ENCODE measurements at places on chromosomes 12 and 14.
A peak's percentile ranks its signal among the peaks of the same experiment; 100 is the strongest.

- no peak for DNase-seq
Measured at GRCh38 chr12:2016862-2017545, 12.7 kb upstream of the DCP1B start.

- DNase-seq = no peak
Measured at GRCh38 chr12:89901319-89901718, 192.7 kb upstream of the ATP2B1 start.

GRCh38 chr14:72401632-72402376, 469.6 kb downstream of the RGS6 start:
- DNase-seq = no peak

DNA sequence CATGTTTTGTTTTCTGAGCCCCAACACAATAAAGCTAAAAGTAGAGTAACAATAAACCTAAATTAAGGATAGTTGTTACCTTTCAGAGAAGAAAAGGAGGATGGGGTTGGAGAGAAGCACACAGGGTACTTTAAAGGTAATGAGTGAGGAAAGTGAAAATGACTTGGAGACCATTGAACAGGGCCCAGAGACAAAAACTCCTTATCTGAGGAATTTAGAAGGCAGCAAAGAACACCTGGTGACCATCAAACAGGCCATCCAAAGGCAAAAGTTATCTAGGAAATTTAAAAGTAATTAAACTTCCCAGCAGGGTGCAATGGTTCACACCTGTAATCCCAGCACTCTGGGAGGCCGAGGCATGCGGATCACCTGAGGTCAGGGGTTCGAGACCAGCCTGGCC, 39.0 kb upstream of the CEP83 start:
- DNase-seq = no peak

GRCh38 chr12:79085106-79085682, 220.6 kb downstream of the SYT1 start:
- DNase-seq = no peak

DNA sequence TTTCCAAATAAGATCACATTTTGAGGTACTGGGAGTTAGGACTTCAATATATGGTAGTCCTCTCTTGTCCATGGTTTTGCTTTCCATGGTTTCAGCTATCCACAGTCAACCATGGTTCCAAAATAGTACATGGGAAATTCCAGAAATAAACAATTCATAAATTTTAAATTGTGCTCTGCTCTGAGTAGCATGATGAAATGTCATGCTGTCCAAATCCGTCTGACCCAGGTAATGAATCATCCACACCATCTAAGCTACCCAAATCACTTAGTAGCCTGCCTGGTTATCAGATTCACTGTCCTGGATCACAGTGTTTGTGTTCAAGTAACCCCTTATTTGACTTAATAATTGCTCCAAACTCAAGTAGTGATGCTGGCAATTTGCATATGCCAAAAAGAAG, 197.9 kb downstream of the TMTC3 start:
- DNase-seq = no peak

DNA sequence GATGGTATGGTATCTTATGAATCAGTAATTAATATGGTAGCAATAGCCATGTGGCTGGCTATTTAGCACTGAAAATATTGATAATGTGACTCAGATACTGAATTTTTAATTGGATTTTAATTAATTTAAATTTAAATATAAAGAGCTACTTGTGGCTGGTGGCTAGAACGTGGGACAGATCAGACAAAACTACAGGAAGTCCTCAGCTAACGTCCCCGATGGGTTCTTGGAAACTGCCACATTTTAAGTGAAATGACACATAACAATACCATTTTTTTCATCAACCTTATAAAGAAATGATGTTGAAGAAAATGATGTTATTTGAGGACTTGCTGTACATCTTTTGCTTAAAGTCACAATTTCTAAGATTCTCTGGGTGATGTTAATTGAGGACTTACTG, 138.1 kb upstream of the FLRT2 start:
- DNase-seq = no peak

DNA sequence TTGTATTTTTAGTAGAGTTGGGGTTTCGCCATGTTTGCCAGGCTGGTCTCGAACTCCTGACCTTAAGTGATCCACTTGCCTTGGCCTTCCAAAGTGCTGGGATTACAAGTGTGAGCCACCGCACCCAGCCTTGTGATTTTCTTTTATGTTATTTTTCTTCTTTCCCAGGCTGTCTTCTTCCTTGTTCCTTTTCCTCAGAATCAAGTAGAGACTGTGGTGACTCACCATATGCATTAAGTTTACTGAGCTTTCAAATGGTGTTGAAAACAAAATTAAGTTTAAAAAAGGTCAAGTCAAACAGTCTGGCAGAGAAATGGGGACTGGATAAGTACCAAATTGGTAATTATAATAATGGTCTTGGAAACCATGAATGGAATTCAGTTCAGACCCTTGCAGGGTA, 5.7 kb downstream of the ARPC3 start:
- no peak for DNase-seq

- peak; percentile 48 for DNase-seq
Measured at GRCh38 chr14:89720741-89721729, 233.5 kb downstream of the EFCAB11 start.

- DNase-seq = no peak
Measured at GRCh38 chr12:114165921-114166320, 199.8 kb upstream of the RBM19 start.

DNA sequence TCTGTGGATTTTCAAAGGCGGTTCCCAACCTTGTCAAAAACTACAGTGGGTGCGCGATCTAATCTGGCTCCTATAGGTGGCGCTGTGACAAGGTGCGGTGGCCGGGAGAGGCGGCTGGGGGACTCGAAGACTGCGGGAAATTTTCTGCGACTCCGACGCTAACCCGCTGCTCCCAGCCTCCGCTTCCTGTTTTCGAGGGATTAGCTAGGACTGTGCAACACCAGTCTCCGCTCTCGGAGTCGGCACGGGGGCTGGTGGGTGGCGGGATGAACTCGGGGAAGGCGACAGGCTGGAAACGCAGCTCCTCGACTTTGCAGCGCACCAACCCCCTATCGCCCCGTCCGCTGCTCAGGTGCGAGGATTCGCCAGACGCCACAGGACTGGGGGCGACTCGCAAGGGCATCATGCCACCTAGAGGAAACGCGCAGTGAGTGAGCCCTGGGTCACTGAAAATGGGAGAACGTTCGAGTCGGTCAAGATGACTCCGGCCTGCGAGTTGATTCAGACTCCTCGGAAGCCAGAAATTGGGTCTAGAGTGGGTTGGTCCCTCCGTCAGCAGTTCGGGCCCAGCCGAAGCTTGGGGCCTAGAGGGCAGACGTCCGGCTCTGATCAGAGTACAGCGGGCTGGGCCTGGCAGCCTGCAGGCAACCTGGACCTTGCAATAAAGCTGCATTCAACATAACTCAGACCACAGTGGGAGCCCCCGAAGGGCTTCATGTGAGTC, 5.5 kb upstream of the PAX9 start:
- no peak for DNase-seq

GRCh38 chr12:49041881-49042484, 18.6 kb downstream of the KMT2D start:
- no peak for DNase-seq

DNA sequence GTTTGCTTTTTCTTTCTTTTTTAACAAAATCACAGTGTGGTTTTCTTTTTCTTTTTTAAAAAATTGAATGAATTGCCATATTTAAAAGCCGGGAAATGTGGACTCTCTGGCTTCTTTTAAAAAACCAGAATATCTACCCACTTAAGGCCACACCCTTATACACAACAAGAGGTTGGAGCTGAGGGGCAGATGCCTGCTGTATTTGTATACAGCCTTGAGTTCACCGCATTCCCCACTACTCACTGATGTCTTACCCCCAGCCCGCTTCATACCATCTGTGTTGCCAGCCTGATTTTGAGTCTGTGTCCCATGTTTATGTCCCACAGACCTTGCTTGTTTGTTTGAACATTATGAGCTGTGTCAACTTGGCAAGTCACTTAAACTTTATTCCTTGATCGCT, 14.3 kb downstream of the JDP2 start:
- DNase-seq = no peak

DNA sequence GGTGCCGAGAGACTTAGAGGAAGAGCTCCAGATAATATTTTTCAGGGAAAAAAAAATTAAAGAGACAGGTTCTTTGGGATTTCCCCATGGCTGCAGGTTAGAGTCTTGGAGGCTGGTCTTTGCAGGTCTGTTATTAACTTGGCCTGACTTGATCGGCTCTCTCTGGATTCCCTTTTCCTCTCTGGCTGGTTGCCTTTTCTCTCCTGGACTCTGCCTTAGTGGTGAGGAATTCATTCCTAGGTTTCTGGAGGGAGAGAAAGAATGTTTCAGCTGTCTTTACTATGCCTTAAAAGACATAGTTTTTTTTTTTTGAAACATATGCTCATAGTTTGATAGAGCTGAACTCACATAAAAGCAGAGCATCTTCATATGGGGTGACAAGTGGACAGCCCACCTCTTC, 336.3 kb downstream of the BMP4 start:
- no peak for DNase-seq

DNA sequence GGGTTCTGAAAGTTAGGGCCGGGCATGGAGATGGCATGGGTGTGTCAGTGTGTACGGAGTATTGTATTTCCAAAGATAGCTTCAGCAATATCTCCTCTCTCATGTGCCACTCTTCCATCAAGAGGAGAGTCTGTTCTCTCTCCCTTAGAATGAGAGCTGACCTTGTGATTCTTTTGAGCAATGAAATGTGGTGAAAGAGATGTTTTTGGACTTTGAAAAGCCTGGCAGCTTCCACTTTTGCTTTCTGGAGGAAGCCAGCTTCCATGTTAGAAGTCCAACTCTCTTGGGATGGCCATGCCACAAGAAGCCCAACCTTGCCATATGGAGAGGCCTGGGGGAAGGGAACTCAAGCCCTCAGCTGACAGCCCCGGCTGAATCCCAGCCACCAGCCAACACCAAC, 72.4 kb upstream of the GZMB start:
- DNase-seq = no peak

DNA sequence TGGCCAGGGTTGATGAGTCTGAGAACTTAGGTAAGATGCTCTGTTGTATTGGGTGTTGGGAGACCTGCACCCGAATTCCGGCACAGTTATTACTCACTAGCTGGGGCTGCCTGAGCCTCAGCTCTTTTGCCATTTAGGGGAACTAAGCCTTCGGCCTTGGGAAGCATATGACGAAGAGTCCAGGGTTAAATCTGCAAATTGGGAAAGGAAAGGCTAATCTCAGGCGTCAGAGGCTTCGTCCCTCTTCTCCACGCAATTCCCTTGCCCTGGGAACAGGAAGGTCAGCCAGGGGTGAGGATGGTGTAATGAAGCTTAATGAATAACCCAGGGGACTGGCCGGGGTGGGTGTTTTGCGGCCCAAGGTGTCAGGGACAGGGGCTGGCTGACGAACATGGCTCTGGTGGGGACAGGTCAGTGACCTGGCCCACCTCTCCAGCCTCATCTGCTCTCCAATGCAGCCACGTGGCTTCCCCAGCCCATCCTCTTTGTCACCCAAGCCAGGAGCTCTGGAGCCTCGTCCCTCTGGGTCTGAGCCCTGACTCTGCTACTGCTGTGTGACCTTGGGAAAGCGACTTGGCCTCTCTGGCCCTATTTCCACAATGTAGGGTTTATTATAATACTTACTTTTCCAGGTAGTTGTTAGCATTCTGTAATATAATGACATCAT, 3.8 kb upstream of the SDSL start:
- DNase-seq = no peak

- no peak for DNase-seq
Measured at GRCh38 chr12:130457215-130457614, 119.5 kb downstream of the PIWIL1 start.

GRCh38 chr12:90959538-90960139, 4.7 kb upstream of the CCER1 start:
- DNase-seq = no peak

DNA sequence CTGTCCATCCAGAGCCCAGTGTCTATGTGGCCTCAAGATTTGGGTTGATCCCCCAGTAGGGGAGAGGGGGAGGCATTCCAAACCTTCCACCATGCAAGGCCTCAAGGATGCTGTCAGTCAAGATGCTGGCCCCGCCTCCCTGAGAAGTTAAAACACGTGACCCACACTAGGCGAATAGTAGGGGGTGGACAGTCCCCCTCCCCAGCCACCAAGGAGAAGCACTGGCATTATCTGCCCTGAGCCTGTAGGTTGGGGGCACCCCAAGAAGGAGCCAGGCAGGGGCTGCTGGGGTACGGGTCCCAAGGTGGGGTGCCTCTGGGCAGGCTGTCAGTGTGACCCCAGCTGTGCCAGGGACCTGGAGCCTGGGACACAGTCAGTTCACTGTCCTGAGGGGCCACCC, 2.3 kb downstream of the SLC25A29 start:
- DNase-seq = no peak

GRCh38 chr12:68580911-68581310, 29.8 kb upstream of the RAP1B start:
- DNase-seq = no peak

- no peak for DNase-seq
Measured at GRCh38 chr14:59333235-59333634, 131.9 kb downstream of the GPR135 start.

GRCh38 chr14:63388766-63389431, 70.2 kb upstream of the GPHB5 start:
- DNase-seq = no peak

GRCh38 chr12:104411826-104412641, 44.7 kb upstream of the CHST11 start:
- no peak for DNase-seq

GRCh38 chr14:36690311-36691040, 28.8 kb downstream of the PAX9 start:
- no peak for DNase-seq

- no peak for DNase-seq
Measured at GRCh38 chr14:28704153-28704552, 62.4 kb upstream of the FOXG1 start.

DNA sequence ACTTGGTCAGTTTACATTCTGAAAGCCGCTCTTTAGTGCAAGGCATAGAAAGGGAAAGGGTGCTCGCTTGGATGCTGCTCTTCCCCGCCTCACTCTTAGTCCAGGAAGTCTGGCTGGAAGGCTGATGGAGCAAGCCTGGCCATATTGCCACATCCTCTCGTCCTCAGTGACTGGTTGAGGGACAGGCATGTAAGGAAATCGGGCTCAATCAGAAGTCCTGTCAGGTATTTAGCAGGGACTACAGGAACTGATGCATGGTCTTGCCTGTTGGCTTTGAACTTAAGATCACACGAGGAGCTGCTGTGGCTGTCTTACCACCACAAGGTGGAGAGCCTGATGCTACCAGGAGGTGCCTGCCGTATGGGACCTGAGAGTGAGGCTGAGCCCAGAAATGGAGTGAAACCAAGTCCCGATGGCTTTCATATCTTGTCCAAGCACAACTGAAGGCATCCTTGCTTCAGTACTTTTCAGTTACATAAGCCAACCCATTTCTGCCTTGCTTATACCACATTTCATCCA, 10.7 kb upstream of the C12orf75 start:
- no peak for DNase-seq

DNA sequence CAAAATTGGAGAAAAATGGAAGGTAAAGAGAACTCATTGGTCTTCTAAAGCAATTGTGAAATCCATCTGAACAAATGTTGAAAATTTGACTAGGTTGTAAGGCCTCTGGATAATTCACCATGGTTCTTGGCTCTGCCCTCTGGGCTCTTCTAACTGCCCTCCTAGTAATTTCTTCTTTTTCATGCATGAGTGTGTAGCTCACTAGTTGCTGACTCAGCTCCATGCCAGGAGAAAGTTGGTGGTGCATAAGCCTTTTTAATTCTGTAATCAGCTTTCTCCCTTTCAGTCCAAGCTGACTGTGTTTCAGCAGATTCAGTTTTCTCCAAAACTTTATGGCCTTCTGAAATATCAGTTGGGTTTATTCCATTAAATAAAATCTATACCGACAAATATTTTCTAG, 877.8 kb upstream of the ATXN7L3B start:
- DNase-seq = no peak
